ENCODE measurements at places on chromosomes 5 and 9. TPM values are rescaled to one million over a fixed set of nuclear protein-coding genes. Genes with fewer than 3 reads are reported as not detected.

DNA sequence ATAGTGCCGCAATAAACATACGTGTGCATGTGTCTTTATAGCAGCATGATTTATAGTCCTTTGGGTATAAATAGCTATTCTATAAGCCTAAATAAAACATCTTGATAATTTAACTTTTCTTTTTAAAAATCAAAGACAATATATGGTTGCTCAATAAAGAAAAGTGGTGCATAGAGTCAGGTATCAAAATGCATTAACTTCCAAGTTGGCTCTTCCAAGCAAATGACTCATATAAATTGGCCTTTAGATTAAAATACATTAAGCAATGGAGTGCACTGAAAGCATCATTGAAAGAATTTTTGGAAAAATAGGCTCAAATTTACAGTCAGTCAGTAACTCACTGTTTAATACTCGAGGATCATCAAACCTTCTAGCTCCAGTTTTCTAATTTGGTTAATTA is 106.6 kb downstream of the PLCXD3 start:
- no peak for ATAC-seq

DNA sequence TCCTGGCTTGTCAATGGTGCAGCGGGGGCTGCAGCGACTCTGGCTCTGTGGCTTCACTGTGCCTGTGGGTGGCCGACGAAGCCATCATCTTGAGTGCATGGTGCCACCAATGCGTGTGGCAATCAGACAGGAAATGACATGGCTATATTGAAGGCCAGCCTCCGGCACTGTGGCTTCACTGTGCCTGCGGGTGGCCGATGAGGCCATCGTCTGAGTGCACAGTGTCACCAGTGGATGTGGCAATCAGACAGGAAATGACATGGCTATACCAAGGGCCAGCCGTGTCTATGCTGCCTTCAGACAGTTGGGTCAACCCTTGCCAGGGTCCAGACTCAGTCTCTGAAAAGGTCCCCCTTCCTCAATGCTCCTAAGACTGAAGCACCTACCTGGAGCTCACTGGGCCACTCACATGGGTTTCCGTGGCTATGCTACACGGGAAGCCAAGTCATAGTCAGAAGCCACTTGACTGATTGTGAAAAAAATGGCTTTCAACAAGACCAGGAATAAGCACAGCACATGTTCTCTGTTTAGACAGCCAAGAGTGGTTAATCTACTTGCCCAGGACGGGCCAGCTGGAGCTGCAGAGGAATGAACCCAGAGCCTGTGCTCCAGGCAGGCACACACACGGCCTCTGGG is 67.5 kb upstream of the S1PR3 start:
- peak; percentile 36 for ATAC-seq

DNA sequence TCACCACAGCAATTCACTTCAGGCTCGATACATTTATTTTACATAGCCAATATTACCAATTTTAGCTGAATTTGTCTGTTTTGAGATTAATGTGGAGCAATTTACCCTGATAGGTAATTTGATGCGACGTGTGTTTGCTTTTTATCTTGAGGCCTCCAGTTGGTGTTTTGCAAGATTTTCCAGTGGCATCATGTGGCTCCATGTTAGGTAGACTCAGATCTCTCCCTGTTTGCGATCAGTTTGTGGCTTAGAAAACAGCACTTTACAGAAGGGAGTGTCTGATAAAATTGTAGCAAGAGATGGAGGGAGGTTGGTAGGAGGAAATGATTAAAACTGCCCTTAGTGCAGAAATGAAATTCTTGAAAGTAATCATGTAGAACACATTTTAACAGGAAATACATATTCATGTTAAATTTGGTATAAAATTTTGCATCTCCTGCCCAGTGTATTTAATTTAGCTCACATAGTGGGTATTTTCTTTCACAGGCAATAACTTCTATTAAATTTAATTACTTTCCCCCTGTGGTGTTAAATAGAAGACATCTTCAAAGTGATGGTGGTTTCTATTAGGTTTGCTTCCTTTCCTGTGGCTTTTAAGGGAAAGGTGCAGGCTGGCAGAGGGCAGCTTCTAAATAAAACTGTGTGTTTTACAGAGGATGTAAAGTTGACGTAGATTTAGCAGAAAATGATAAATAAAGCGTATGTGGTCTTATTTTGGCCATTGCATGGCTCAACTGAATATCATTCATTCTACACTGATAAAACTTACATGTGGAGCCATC is 135.8 kb downstream of the KDM4C start:
- ATAC-seq: no peak

DNA sequence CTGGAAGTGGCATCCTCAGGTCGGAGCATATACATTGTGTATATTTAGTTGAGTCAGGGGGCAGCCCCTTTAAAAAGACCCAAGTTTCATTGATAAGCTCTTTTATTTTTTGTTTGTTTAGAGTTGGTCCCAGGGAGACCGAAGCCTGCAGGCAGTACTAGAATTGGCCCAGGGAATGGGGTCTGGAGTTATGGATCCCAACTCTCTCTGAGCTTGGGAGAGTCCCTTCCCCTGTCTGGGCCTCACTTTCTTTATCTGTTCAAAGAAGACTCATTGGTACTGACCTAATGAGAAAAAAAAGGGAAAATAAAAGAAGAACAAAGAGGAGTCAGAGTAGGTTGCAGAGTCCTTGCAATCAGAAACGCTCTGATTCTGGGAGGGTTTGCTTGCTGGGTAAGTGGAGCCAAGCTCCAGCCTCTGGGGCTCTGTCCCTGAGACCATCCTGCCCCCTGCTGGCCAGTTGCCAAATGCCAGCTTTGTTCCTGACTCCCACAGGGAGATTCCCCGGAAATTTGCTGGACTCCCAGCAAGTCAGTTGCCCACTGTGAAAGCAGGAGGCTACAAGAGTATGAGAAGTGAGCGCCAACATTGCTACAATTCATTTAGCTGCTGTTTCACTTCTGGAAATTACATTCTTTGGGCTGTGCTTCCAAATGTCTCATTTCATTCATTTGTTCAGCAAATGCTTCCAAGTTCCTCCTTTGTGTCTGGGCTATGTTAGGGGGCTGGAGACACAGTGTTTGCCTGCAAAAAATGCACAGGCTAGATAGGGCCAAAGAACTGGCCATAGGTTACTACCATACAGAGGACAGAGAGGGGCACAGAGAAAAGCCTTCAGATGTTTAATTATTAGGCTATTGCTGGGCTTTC is 156.2 kb downstream of the MELK start:
- no peak for ATAC-seq

DNA sequence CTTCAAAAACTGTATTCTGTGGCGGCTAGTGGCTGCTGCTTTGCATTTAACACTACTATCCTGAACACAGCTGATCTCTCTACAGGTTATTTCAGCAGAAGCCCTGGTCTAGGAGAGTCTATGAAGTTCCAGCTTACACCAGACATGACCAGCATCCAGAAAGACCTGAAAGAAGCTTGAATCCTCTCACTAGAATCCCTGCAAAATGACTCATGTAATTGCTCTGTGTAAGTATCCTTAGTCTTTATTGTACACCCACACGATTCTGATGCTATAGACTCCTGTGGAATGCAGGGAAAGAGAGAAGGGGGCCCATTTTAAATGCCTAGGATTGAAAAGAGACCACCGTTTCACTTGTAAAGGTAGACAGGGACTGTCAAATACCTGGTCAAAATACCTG is 859 bp upstream of the GRIA1 start:
- no peak for ATAC-seq

- no peak for ATAC-seq
Observed at GRCh38 chr5:79821-80220, 12.1 kb upstream of the PLEKHG4B start.

The IL3 gene
- not detected for total RNA-seq

The TSSK1B gene
- 0.93 TPM for total RNA-seq
